ENCODE measurements at places on chromosomes 16 and 17.

DNA sequence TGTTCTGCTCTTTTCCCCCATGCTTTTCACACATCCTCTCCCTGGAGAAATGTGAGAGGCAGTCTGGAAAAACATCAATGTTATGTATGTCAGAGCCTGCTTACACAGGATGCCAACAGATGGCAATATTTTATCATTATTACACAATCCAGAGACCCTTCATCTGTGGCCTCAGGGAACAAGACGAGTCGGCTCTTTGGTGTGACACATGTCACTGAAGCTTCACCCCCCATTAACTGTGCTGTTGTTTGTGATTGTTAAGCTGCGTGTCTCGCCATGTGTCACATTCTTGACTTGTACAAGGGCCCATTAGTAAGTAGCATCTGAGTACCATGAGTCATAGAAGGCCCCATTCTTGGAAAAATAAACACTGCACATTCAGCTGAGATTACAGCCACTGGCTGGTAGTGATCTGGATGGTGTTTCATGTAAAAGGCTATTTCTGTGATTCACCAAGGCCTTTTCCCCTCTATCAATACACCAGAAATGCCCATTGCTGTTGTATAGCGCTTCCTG is 682.1 kb upstream of the SOX9 start:
- DNase-seq, result peak; percentile 91

DNA sequence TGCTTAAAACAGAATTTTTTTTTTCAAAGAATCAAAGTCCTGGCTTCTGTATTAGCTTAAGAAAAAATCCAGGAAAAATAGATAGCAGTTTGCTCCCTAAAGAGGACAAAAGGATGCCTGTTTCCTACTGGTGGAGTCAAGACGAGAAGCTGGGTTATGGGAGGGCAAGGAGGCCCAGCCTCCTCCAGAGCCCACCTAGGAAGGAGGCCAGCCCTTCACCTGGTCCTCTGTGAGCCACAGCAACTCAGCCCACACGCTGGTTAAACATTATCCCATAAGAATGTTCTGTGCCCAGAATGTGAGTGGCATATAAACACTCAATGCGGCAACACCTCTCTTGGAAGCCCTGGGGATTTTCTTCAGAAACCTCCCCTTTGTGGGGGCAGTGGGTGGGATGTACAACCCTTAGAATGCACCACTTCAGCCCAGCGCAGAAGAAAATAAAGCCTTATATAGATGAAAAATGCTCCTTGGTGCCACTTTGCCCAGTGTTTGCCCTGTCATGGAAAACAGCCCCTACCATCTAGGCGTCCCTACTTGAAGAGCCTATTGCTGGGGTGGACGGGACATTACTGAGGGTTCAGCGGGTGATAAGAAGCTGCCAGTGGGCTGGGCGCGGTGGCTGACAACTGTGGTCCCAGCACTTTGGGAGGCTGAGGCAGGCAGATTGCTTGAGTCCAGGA is 48.0 kb downstream of the TEKT5 start:
- DNase-seq, result no peak

DNA sequence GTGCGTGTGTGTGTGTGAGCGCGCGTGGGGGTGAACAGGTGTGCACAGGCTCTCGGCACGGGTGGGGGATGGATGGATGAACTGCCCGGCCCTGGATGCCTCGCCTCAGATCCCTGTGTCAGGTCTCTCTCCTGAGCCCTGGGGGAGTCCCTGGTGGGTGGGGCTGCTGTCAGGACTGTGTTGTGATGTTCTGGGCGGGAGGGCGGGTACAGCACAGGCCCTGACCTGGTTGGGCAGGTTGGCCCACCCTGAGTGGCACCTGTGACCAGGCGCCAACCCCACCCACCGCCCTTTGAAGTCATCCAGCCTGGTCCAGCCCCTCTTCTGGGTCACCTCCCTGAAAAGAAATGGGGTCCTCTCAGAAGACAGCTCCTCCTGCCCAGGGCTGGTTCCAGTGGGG is 41.6 kb upstream of the TAC4 start:
- no peak for DNase-seq

DNA sequence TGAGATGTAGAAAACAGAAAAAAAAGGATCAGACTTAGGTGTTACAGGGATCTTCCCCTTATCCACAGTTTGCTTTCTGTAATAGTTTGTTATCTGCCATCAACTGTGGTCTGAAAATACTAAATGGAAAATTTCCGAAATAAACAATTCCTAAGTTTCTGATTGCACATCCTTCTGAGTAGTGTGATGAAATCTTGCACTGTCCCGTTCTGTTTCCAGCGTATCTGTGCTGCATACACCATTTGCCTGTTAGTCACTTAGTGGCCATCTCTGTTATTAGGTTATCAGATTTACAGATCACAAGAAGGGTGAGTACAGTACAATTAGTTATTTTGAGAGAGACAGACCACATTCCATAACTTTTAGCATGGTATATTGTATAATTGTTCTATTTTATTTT is 185.6 kb upstream of the CPHXL start:
- no peak for DNase-seq

GRCh38 chr17:35142467-35142796 is 329 bp upstream of the NLE1 start:
- no peak for DNase-seq

DNA sequence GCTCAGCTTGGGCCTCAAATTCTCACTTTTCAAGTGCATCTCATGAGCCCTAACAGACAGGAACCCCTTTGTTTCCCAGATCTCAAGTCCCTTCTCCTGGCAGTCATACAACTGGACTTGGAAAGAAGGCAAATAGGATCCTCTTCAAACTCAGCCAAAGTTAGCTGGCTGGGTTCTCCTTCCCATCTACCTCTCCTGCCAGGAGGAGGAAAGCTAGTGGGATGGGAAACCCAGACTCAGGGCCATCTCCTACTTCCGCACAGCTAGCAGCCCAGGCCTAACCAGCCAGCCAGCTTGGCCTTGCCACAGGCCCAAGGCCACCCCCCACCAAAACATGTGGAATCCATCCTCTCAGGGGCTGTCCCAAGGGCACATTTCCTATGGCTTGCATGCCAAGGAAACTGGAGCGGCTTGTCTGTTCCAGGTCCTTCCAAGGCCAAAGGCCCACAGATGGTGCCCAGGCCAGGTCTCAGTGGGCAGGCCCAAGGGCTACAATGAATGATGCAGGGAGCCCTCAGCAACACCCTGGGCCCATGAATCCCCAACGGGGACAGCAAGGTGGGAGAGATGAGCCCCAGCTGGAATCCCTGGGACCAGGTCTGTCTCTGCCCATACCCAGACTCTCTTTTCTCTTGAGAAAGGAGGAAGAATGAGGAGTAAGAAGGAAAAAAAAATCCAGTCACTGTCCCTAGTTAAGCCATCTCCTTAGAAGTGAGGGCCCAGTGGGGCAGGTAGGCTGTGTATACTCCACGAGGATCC is 1.7 kb downstream of the SMARCD2 start:
- peak; percentile 14 for DNase-seq

GRCh38 chr16:78633551-78633950 is 534.1 kb downstream of the WWOX start:
- no peak for DNase-seq

- no peak for DNase-seq
These were observed 9.7 kb downstream of the C16orf54 start for GRCh38 chr16:29736112-29736511.

DNA sequence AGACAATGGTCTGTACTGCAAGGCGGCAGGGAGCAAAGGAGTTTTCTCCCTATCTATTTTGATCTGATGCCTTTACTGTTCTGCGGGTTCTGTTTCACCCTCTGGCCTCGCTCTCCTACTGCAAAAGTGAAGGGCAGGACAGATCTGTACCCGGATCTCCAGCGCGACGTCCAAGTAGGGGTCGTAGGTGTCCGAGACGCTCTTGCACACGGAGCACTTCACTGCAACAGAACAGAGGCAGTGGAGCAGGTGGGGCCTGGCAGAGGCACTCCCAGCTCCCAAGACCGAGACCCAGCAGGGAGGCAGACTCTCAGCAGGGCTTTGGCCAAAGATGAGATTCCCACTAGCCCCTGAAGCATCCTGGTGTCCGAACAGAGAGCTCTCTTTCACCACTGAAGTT is 19.8 kb downstream of the USP36 start:
- DNase-seq, result no peak

DNA sequence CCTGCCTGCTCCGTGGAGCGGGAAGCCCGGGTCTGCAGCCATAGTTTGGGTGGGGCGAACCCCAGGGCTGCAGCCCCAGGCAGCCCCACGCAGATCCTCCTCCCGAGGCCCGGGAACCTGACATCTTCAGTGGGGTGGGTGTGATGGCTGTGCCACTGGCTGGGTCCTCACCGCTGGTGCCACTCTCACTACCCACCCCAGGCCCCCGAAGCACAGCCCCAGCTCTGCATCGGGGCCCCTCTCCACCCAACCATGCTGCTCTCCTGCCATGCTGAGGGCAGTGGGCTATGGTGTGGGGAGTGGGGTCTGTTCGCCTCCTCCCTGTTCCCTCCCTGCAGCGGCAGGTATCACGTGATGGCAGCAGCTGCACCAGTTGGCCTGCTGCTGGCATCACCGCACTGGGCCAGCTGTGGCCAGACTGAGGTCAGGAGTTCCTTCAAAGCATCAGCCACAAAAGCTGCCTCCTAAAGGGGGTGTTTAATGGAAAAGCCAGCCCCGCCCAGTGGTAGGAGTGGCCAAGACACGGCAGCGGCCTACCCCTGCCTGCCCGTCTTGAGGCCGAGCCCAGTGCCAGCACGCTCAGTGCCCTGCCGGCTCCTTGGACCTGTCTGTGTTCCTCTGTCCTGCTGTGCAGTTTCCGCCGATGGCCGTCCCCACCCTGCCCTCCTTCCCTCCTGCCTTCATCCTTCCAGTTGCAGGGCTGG is 10.8 kb downstream of the KCTD5 start:
- no peak for DNase-seq

- no peak for DNase-seq
These were observed 113.4 kb upstream of the SEC14L1 start for GRCh38 chr17:77027271-77027889.

- no peak for DNase-seq
These were observed 68.8 kb downstream of the CMIP start for GRCh38 chr16:81513204-81514040.

DNA sequence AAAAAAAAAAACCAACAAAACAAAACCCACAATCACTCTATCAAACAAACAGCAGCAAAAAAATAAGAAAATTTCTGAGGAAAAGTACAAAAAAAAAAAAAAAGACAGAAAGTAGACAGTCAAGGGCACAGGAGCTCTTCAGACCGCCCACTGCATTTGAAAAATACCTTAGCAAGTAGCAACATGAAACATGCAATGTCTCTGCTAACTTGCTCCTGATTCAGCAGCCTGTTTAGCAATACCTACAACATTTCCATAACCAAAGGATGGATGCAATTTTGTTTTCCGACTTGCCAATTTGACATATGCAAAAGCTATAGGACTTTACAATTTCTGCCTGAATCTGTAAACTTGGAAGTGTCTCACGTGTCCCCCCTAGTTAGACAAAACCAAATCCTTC is 57.4 kb downstream of the SYNRG start:
- no peak for DNase-seq
